GM12864 (cell line): ENCODE measurements at places on chromosomes 12 and 14.

DNA sequence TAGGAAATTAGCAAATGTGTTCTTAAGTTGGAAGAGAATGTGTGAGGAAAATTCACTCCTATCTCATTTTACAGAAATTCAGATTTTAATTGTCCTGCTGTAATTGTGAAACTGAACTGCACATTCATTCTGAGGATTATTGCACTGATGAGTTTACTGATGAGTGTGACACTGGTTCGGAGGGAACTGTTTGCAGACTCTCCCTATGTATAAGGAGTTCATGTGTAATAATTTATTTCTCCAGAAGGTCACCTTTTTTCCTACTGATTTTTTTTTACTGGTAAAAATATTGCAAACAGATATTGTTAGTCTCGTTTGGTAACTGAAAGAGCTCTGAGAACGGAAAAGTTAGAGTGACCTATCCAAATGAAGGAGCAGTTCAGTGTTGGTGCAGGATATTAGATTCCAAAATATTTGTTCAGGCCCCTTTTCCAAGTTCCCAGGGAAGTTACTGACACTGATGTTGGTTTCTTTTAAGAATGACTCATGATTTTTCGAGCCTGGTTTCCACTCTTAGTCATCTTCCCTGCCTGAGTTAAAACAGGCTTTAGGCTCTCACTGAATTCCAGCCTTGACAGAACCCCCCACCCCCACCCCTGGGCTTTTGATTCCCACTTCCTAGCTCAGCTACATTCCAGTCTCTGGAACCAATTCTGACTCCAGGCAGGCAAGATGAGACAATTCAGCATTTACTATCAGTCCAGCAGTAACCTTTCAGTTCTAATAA is 18.4 kb downstream of the ANO6 start:
- no peak for DNase-seq

- DNase-seq = no peak
Measured at GRCh38 chr14:61461808-61462275, 140.5 kb downstream of the PRKCH start.

GRCh38 chr12:7374423-7375144 is 69.4 kb downstream of the CD163L1 start:
- no peak for DNase-seq

- no peak for DNase-seq
Measured at GRCh38 chr14:100786576-100787219, 39.2 kb upstream of the MEG3 start.

GRCh38 chr12:90064852-90065801 is 356.5 kb upstream of the ATP2B1 start:
- no peak for DNase-seq

DNA sequence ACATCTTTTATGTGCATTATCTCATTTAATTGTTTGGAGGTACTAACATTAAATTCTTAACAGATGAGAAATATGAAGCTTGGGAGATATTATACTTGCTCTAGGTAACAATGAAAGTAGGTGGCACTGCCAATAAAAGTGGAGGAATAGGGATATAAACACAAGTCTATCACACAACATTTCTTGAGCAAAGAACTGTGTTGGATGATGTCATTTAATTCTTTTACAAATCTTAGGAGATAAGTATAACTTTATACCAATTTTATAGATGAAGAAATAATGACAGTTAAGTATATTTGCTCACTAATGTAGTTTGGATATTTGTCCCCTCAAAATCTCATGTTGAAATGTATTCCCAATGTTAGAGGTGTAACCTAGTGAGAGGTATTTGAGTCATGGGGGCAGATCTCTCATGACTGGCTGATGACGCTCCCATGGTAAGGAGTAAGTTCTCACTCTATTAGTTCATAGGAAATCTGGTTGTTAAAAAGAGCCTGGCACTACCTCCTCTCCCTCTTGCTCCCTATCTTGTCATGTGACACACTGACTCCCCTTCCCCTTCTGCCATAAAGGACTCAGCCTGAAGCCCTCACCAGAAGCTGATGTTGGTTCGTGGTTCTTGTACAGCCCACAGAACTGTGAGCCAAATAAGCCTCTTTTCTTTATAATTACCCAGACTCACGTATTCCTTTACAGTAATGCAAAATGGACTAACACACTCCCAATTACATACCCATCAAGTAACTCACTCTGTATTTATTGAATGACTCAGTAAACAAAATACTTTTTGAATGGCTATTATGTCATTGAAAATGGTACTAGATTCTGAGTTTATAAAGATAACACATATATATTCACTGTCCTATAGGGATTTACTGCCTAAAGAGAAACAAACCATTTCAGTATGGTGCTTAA is 146.8 kb upstream of the KITLG start:
- DNase-seq = no peak

GRCh38 chr12:91133871-91134270 is 22.6 kb upstream of the LUM start:
- no peak for DNase-seq
